NCI-H345 (cell line): ENCODE measurements at places on chromosomes 2 and 18.

DNA sequence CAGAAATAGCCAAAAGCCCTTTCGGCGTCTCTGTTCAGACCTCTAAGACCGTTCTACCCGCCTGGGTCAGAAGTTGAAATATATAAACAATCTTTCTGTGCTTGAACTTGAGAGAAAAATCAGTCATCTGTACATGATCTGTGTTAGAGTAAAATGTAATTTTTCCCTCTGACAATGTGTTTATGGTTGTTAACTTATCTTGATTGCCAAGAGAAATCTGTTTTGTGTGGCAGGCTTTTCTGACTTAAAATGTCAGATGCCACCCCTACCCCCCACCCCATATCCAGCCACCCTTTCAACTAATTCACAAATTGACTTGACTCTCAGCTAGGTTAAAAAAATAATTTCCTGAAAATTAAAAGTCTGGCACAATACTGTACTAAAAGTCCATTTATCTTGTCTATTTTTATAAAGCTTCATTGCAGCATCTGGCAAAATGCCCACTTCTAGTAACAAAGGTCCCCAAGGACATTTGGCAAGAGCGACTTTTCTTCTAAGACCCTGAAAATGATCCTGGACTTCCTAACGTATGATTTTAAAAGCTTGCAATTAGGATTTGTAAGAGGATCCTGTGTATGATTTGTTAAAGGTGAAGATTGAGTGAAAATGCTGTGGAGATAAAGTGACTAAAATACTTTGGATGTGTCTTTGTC is 304.2 kb downstream of the EPHA4 start:
- DNase-seq = no peak

GRCh38 chr18:6865251-6865650 is 135.7 kb downstream of the ARHGAP28 start:
- DNase-seq = no peak

- no peak for DNase-seq
These were observed 61.4 kb upstream of the KIF5C start for GRCh38 chr2:148813603-148814065.

GRCh38 chr2:112880091-112880531 is 30.9 kb upstream of the IL37 start:
- no peak for DNase-seq

DNA sequence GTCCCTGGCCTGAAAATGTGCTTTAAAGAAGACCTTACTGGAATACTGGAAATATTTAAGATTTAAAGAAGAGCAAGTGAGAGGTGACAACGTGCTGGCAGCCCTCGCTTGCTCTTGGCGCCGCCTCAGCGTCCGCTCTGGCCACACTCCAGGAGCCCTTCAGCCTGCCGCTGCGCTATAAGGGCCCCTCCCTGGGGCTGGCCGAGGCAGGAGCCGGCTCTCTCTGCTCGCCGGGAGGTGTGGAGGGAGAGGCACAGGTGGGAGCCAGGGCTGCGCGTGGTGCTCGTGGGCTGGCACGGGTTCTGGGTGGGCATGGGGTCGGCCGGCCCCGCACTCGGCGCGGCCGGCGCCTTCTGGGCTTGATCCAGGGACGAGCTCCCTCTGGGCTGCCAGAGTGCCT is 2.9 kb upstream of the COQ10B start:
- DNase-seq = no peak
